Stimulated activated CD8-positive, alpha-beta memory T cell treated with anti-CD3 and anti-CD28 coated beads, Interleukin-4, amount 100 ng/mL, for 4 hours (primary cell): ENCODE measurements at places on chromosomes 16 and 17.

- no peak for DNase-seq
Measured at GRCh38 chr16:89890200-89890599, 16.8 kb downstream of the TCF25 start.

DNA sequence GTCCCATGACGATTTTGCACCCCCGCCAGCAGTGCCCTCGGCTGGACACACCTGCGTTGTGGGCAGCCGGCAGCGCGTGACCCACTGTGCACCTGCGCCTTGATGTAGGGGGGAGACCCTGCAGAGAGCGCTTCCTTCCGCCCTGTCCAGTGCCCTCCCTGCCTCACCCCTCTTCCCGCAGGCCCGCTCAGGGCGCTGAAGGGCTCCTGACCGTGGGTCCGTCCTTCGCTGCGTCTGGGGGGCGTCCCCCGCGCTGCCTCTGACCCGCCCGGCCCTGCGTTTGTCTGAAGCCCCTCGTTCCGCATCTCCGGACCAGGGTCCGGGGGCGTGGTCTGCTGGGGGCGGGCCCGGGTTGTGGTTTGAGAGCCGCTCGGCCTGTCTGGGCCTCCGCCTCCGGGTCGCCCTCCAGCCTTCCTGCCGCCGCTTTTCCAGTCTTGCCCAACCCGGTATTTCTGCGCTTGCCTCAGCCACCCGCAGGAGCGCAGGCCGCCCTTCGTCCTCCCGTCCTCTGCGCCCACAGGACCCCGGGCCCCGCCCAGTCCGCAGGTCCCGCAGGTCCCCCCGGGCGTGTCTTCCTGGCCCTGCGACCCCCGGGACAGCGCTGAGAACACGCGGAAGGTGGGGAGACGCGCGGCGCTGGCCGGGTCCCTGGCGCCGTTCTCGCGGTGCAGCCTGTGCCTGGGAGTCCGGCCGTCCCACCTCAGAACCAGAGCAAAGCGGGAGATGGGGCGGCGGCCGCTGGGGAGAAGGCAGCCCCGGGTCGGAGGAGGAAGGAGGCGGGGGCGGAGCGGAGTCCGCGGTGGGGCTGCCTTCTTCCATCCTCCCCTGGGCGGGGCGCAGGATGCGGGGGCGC is 4.0 kb upstream of the IL17C start:
- DNase-seq: no peak

GRCh38 chr16:65222536-65222935 is 100.7 kb upstream of the CDH11 start:
- DNase-seq: no peak

DNA sequence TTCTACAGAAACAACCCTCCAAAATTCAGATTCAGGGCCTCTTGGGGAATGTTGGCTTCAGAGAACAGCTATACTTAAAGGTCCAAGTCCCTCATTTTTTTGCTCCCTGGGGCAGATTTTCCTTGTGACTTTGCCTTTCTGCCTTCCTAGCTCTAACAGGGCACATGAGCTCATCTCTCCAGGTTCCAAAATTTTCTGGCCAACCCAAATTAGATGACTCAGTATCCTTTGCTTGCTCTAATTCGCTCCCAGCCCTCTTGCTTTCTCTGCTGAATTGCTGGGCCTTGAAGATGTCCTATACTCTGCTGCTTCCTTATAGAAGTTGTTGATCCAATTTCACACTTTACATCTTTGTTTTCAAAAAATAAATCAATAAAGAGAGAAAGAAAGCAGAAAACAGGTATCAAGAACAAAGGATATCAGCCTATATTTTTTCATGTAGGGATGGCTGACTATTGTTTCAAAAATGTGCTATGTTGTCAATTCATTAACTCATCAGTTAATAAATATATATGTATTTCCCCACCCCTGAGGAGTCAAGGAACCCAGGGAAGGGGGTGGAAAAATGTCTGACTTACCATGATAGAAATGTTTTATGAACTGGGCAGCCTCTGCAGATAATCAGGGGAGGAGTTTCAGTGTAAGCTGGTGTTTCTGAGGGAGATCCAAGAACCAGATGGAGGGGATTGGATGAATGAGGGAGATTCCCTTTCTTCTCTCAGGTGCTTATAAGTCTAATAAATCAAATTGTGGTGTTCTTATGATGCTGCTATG is 1.0 kb upstream of the KRTAP4-2 start:
- no peak for DNase-seq

DNA sequence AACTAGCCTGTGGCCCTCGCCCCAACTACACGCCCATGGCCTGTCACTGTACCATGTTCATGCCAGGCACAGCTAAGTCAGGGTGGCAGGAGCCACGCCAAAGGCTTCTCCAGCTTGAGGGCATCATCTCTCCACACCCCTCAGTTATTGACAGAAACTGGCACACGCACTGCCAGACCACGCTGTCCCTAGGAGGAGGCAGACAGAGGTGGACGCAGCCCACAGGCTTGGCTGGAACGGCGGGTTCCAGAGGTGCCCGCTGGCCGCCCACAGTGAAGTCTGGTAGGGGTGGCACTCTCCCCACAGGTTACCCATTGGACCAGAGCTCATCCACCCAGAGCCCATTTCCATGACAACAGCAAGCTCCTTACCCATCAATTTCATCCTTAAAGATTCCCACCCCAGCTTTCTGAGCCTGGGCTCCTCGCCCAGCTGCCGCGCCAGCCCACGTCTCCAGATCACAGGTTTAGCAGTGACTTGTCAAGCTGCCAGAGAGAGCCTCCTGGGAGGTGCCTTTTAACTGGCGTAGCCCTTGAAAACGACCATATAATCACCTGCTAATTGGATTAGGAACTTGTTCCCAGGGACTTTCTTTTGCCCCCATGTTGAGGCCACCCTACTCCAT is 27.9 kb downstream of the RPRML start:
- no peak for DNase-seq

- no peak for DNase-seq
Measured at GRCh38 chr17:72192800-72193192, 72.0 kb downstream of the SOX9 start.

- no peak for DNase-seq
Measured at GRCh38 chr17:2075336-2076086, 20.6 kb downstream of the HIC1 start.

DNA sequence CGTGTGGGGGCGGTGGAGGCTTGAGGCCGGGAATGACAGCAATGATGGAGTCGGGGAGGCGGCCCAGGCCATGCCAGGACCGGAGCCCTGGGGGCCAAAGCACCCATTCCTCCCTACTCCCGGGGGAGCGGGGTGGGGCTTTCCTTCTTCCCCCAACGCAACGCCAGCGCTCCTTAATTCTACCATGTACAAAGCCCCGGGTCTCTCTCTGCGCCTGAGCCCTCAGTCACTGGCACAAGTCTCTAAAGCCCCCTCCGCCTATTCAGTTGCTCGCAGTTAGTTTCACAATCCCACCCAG is 245 bp upstream of the RNF227 start:
- DNase-seq: no peak

DNA sequence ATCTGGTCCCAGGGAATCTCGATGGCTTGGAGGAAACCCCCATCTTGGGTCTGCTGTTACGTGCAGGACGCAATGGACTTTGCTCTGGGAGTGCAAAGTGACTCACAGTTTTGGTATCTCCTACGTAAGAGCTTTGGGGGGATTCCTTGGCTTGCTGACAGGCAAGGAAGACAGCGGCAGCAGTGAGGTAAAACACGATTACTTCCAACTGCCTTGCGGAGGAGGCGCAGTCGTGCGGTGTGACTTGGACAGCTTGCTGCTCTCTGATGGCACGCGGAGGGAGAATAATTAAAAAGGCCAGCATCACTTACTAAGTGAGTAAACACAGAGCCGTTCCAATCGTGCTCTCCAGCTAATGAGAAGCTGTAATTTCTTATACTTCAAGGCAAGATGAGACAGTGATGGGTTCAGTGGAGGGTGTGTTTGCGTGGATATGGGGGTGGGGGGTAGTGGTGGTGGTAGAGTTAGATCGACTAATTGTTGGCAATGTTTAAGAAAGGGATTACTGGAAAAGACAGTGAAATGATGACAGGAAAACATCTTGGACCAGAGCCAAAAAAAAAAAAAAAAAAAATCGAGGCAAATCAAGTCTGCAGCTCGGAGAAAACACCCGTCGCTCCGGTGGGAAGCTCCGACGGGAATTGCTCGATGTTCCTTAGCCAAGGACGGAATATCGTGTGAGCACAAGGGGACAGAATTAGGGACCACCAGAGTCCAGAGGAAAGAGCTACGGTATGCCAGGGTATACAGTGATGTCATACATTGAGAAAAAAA is 184.8 kb upstream of the ZFHX3 start:
- no peak for DNase-seq

- no peak for DNase-seq
Measured at GRCh38 chr16:84577034-84577803, 40.7 kb downstream of the COTL1 start.

DNA sequence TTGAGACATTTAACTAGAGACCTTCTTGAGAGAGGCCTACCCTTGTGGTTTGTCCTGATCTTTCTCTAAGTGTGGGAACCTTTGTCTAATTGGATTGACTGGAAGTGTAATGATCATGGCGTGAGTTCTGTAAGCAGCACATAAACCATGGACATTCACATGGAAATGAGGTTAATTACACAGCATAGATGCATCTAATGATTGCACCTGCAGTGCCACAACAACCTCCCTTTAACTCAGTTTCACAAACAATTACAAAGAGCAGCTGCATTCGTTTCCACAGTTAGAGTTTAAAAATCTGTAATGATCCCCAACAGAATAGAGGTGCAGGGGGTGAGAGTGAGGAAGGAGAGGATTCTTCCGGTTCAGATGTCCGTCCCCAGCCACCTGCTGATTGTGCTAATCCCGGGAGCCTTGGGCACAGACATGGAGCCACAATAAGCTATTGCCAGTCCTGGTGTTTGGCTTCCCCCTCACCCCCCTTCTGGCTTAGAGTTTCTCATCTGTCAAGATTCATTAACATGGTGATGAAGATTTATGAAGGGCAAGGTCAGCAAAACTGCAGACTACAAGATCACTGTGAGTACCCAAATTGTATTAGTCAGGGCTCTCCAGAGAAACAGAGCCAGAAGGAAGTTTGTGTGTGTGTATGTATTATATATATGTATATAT is 659.2 kb upstream of the SOX9 start:
- DNase-seq: no peak

DNA sequence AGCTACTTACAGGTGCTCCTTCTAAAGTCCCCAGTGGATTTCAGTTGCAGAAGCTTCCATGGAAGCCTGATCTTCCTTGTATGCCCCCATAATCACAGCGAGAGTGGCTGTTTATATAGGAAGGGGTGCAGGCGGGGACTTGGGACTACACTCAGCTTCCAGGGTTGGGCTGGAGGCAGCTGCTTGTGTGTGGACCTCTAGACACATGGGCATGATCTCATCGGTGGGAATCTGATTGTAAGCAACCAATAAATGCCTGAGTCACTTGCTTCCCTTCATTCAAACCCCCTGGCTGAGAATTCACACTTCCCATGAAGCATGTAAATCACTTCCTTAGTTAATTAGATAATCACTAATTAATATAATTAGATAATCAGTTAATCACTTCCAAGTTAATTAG is 1.0 kb upstream of the KRT20 start:
- DNase-seq: no peak

DNA sequence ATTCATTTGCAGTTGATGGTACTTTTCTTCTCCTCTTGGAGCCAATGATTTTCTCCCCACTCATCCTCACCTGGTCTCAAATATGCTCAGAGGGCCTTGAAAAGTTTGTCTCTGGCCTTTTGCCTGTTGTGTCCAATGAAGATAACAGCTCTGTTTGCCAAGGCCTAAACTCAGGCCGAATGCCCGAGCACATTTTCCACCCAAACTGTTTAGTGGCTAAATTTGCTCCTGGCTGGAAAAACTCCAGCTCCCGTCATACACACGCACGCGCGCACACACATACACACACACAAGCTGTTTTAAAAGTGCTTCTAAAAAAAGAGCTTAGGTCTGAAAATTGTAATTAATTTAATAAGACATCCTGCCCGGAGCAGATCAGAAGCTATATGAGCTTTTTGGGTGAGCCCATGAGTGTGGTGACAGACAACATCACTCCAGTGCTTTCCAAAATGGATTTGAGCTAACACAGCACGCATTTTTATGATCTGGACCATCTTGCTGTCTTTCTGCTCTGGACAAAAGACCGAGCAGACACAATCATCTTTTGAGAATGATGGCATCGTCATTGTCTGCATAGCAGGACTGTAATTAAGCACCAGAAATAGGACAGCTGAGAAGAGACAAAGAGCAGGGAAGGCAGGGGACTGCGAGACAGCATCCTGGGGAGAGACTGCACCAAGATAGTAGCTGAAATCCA is 48.9 kb downstream of the IRX6 start:
- no peak for DNase-seq

DNA sequence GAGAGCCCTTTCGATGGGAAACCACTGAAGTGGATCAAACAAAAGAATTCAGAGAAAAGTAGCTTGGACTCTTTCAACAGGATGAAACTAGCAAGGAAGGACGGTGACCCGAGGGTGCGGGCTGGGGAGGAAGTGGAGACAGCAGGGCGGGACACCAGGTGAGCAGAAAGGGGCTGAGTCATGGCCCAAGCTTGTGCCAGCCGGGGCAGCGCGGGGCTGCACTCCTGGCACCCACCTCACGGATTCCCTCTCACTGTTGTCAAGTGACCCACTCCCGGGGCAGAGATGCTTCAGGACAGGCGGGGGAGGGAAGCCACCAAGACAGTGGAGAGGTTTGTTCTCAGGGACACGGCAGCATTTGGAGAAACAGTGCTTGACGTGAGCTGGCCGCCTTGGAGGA is 10.7 kb upstream of the RNF222 start:
- no peak for DNase-seq

DNA sequence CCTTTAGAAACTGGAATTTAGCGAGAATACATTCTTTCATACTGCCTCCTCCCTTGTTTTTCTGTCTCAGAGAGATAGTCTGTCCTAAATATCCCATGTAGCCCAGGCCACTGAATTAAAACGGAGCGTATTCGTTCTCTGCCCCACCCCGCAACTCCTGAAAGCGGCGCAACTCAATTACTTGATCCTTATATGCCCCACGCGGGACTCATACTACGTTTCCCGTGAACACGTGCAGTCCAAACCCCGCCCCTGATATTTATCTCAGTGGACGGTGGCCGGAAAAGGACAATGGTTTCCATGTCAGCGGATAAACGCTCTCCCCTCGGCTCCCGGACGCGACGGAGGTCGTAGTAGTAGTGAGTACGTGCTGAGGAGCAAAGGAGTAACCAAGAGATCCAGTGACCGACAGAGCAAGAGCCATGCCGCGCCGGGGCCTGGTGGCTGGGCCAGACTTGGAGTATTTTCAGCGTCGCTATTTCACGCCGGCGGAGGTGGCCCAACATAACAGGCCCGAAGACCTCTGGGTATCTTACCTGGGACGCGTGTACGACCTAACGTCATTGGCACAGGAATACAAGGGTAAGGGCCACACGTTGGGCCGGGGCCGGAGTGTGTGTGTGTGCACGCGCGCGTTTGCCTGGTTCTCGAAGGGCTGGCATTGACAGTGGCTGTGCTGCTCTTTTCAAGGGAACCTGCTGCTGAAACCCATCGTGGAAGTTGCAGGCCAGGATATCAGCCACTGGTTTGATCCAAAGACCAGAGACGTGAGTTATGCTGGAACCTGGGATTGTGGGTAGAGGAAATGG is at the start of gene CYB5D1:
CYB5D1 (plus strand) TSS at position 291 of the 809 bp plus-strand sequence; CDS start at position 423, 132 bp downstream.
- DNase-seq: peak; percentile 80

- no peak for DNase-seq
Measured at GRCh38 chr17:9024497-9024896, 3.2 kb downstream of the NTN1 start.

- no peak for DNase-seq
Measured at GRCh38 chr17:53912117-53912516, 89.4 kb downstream of the KIF2B start.

- DNase-seq: peak; percentile 28
Measured at GRCh38 chr17:42287977-42288802, at the start of gene STAT5A. STAT5A (plus strand) TSS chr17:42288498; CDS start chr17:42289412, 914 bp downstream.

- DNase-seq: no peak
Measured at GRCh38 chr17:64984851-64985521, 65.7 kb upstream of the LRRC37A3 start.
